ENCODE measurements at places on chromosomes 1 and 21.

DNA sequence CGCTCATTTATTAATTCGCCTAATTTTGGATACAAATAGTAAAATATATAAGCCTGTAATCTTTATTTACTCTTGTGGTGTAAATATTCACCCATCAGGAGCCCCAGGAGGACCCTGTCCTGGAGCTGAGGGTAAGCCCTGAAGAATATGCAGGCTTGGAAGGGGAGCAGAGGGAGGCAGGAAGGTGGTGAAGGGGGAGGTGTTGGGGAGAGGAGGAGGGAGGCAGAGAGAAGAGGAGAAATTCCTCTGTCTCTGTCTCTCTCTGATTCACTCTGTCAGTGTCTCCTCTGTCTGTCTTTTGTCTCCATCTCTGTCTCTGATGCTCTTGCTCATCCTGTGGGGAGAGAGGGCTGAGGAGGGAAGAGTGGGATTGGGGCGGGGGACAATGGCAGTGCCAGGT lies 2.8 kb upstream of the C4BPB start:
- DNase-seq, result no peak

GRCh38 chr1:235736263-235736662 lies 86.7 kb upstream of the GNG4 start:
- DNase-seq, result no peak

- DNase-seq, result no peak
Measured at GRCh38 chr1:111192658-111193519, 7.6 kb downstream of the DENND2D start.

GRCh38 chr1:219566951-219567947 lies 45.7 kb downstream of the ZC3H11B start:
- DNase-seq, result no peak

DNA sequence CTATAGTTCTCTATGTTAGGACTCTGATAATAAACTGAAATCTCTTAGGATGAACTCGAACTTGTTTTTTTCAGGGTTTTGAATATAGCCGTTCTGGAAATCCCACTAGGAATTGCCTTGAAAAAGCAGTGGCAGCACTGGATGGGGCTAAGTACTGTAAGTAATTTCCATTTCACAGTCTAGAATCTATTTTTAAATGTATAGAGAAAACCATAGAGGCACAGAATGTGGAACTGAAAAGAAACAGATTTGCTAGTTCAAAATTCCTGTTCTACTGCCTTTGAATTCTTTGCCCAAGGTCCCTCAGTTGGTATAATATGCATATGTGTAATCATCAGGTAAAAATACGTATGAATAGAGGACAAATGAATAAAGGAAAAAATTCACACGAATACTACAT lies 4.8 kb downstream of the CTH start:
- no peak for DNase-seq

DNA sequence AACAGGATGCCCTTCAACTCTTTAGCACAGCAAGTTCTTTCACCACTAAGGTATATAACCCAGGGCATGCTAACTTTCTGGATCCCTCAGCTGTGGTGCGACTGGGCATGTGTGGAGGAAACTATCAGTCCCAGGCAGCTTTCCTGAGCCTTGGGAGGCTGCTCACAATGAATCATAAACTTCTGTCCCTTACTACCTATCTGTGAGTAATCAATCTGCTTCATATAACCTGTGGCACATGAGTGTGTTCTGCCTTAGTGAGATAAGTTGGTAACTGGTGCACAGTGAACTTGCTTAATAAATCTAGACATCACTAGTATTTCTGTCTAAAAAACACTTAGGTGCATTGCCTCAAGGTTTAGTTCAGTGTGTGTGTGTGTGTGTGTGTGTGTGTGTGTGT lies 158.0 kb downstream of the GPATCH2 start:
- no peak for DNase-seq
